Tibial nerve (tissue), 4 donors: ENCODE measurements at places on chromosomes 6 and 20. TPM values are rescaled to one million over a fixed set of nuclear protein-coding genes. Genes with fewer than 3 reads are reported as not detected.

DNA sequence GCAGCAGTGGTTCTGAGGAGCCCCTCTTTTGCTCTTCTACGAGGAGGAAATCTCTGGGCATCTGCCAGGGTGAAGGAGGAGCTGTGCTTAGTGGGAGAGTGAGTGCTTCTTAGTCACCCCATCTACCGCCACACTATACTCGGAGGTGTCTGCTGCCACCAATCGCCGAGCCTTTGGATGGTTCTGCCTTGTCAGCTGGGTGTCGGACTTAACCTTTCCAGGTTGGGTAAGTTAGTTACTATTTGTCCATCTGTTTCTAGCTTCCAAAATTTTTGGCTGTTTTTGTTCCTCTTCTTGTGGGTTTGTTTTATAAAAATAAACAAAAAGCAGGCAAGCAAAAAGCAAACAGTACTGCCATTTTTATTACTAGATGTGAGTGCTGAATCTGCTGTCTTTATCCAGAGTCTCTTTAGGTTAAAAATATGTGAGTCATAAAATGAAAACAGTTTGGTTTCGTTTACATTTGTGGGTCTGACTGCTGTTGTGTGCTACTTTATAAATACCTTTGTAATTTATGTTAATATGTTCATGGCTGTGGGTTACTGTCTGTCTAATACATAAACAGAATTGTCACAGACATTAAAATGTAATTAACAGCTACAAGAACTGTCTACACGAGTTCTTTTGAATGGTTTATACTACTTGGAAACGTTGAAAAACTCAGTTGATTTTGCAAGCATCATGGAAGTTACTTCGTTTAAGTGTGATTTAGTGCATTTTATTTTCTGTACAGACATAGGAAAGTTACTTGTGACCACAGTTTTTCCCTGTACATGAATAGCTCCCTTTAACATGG lies 89.2 kb downstream of the ARID1B start:
- H3K36me3 ChIP-seq, result no peaks in the 10 kb centered on the region
- H3K4me1 ChIP-seq, result no peaks in the 10 kb centered on the region
- no peaks in the 10 kb centered on the region for H3K27me3 ChIP-seq
- no peak for DNase-seq
- H3K4me3 ChIP-seq, result no peak overlapping the region

DNA sequence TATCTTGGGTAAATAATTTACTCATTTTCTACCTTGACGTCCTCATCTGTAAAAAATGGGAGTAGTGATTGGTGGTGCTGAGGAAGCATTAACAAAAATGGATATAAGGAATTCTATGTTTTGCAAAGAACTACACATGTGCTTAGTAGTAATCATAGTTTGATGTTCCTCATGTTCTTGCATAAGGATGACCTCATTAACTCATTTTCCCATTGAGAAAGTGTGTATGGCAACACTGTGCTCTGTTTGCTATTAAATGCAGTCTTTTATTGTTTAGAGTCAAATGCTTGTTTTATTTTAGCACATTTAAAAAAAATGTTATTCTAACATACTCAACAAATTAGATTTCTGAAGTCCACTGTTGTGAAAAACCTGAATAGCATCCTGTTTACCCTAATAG lies 211.2 kb upstream of the RSPO3 start:
- H3K27me3 ChIP-seq, result no peaks in the 10 kb centered on the region
- peaks cover 8% of the 10 kb centered on the region for H3K4me1 ChIP-seq
- no peak for DNase-seq
- H3K4me3 ChIP-seq, result no peak overlapping the region
- no peak overlapping the region for H3K27ac ChIP-seq
- no peaks in the 10 kb centered on the region for H3K36me3 ChIP-seq

- H3K4me1 ChIP-seq, result no peaks in the 10 kb centered on the region
- H3K27me3 ChIP-seq, result no peaks in the 10 kb centered on the region
- DNase-seq, result no peak
- H3K4me3 ChIP-seq, result no peak overlapping the region
These were observed 130.8 kb downstream of the TAF4 start for GRCh38 chr20:61934716-61935530.

- no peaks in the 10 kb centered on the region for H3K27me3 ChIP-seq
- peaks cover 6% of the 10 kb centered on the region for H3K4me1 ChIP-seq
- DNase-seq, result no peak
- no peak overlapping the region for H3K4me3 ChIP-seq
- no peak overlapping the region for H3K27ac ChIP-seq
These were observed 6.0 kb upstream of the PRL start for GRCh38 chr6:22302838-22303237.

GRCh38 chr20:11387189-11387754 lies 530.4 kb upstream of the BTBD3 start:
- H3K4me3 ChIP-seq, result no peak overlapping the region
- no peak overlapping the region for H3K27ac ChIP-seq

- no peak overlapping the region for H3K4me3 ChIP-seq
- H3K27me3 ChIP-seq, result no peaks in the 10 kb centered on the region
- H3K36me3 ChIP-seq, result no peaks in the 10 kb centered on the region
- H3K4me1 ChIP-seq, result no peaks in the 10 kb centered on the region
- no peak overlapping the region for H3K27ac ChIP-seq
- no peak for DNase-seq
These were observed 87.5 kb upstream of the RPS6KA2 start for GRCh38 chr6:166714581-166714980.

- H3K4me1 ChIP-seq, result no peaks in the 10 kb centered on the region
- H3K27me3 ChIP-seq, result no peaks in the 10 kb centered on the region
These were observed 19.8 kb downstream of the NFYA start for GRCh38 chr6:41092421-41093140.

DNA sequence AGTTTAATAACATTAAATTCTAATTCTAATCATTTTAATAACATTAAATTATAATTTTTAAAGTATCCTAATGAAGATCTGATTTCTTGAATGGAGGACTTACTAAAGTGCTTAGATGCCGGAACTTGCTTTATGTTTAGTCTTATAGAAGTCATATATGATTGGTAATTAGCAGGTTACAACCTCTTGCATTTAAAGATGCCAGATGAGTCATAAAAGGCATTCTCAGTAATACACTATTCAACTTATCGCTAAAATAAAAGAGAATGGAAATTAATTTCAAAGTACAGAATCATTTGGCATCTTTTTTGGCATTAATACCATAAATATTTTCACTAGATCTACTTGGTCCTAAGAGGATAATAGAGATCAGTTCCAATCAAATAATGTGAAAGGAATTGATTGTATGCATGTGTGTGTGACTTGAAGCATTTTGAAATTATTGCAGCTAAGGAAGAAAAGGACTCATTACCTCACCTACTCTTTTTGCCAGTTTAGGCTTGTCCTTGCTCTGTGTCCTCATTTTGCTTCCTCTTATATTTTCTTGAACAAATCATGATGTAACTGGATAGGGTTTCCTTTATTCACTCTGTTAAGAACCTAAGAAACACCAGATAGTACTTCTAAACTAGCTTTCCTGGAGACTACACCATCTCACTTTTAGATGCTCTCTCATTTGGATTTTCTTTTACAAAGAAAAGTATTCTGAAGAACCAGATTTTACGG lies 2.7 kb downstream of the COL21A1 start:
- no peaks in the 10 kb centered on the region for H3K36me3 ChIP-seq
- DNase-seq, result no peak
- H3K4me1 ChIP-seq, result peaks cover 68% of the 10 kb centered on the region
- no peak overlapping the region for H3K27ac ChIP-seq

DNA sequence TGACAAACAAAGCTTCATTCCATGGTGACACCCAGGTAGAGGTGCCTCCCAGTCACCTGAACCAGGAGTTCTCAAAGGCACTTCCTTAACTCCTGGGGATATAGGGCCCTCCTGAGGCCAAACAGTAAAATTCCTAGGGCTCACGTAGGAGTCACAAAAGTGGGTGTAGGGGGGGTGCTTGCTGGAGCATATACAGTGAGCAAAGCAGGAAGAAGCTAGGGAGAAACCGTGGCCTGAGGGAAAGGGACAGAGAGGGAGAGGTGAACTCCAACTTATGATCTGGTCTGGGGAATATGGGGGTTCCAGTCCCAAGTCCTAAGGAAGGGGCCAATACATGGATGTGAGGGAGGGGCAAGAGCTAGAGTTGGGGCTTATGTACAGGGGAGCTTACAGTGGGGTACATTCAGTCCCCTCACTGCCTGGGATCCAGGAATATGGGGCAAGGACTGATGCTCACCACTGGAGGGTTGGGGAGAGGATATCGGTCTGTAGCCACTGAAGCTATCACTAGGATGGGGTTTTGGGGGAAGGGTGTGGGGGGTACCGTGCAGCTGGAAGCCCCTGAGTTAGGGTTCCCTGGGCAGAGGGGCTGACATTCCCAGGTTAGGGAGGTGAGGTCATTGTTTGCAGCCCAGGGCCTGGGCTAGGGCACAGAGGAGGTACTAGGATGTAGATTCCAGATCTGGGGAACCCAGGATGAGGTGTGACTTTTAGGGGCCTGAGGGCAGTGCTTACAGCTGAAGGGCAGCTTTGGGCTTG lies 950 bp downstream of the PEDS1 start:
- H3K27me3 ChIP-seq, result no peaks in the 10 kb centered on the region
- H3K27ac ChIP-seq, result peak overlapping the region; percentile 95
- H3K36me3 ChIP-seq, result no peaks in the 10 kb centered on the region
- peaks cover 57% of the 10 kb centered on the region for H3K4me1 ChIP-seq
- peak overlapping the region; percentile 100 for H3K4me3 ChIP-seq

GRCh38 chr6:47785182-47785581 lies 3.4 kb downstream of the OPN5 start:
- peaks cover 19% of the 10 kb centered on the region for H3K4me1 ChIP-seq
- no peaks in the 10 kb centered on the region for H3K36me3 ChIP-seq
- no peak for DNase-seq
- H3K27ac ChIP-seq, result no peak overlapping the region
- no peaks in the 10 kb centered on the region for H3K27me3 ChIP-seq

GRCh38 chr20:13028673-13029072 lies 19.9 kb downstream of the SPTLC3 start:
- H3K4me1 ChIP-seq, result no peaks in the 10 kb centered on the region
- H3K27ac ChIP-seq, result no peak overlapping the region
- DNase-seq, result no peak

DNA sequence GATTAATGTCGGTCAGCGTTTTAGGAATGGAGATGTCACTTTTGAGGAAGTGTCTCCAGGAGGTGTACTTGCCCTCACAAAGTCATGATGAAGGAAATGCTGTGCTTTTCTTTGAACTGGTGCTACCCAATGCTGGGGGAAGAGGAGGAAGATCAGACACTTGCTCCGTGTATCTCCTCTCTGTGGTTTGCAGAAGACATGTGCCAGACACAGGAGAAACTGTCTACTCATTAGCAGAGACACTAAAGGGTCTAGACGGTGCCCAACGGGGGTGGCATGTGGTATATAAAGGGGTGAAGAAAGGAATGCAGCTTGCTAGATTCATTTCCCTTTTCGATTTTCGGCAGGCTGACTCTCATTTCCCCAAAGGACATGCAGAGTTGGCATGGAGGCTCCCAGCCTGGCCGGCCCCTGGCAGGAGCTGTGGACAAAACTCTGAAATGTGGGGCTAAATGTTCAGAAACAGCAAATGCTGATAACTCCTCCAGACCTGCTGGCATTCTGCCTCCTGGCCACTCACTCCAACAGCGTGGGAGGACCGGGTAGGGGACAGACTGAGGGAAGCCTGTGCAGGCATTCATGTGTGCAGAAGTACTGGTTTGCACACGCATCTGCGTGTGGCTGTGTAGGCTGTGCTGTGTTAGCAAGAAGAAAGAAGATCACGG lies 59.6 kb upstream of the QKI start:
- H3K4me1 ChIP-seq, result no peaks in the 10 kb centered on the region
- no peak for DNase-seq
- no peaks in the 10 kb centered on the region for H3K27me3 ChIP-seq
- no peaks in the 10 kb centered on the region for H3K36me3 ChIP-seq

DNA sequence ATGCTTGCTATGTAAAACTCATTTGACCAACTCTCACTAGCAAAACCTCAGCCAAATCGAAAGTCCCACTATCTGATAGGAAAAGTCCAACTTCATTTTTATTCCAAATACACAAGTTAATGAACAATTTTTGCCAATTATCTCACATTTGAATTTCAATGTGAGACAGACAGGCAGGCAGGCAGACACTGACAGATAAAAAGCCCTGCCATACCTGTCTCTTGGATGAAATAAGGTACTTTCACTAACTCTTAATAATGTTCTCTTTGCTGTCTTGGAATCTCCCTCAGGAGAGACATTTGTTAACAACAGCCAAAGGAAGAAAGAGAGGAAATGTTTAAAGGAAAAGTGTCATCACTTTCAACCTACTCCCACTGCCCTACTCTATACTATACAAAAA lies 82.0 kb downstream of the RNGTT start:
- H3K4me1 ChIP-seq, result no peaks in the 10 kb centered on the region
- DNase-seq, result no peak
- H3K4me3 ChIP-seq, result no peak overlapping the region
- H3K27me3 ChIP-seq, result no peaks in the 10 kb centered on the region
- no peak overlapping the region for H3K27ac ChIP-seq
- peaks cover 28% of the 10 kb centered on the region for H3K36me3 ChIP-seq

DNA sequence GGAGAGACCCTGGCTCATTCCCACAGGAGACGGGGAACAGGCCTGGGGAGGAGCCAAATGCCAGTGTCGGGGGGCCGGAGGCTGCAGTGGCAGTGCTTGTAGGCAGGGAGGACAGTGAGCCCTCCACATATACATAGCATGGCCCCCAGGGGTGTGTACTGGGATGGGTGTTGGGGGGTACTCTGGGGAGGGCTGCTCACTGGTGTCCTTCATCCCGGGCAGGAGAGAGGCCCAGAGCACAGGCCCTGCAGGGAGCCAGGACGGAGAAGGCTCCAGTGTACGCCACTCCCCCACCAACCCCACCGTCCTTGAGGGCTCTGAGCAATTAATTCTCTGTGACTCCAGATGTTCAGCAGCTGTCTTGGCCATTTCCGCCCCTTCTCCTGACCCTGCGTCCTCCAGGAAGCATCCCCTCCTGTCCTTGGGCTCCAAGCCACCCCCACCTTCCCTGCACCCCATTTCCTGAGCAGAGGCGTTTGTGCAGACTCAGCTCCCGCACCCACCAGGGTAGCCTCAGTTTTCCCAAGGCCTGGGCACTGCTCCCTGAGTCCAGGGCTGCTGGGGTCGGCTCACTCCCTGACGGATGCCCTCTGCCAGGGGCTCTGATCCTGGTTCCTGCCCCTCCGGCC lies 3.4 kb upstream of the ABHD16B start:
- H3K4me1 ChIP-seq, result peaks cover 64% of the 10 kb centered on the region
- DNase-seq, result no peak
- H3K27me3 ChIP-seq, result peaks cover 31% of the 10 kb centered on the region

- DNase-seq, result no peak
- H3K27me3 ChIP-seq, result no peaks in the 10 kb centered on the region
- no peaks in the 10 kb centered on the region for H3K4me1 ChIP-seq
- no peak overlapping the region for H3K27ac ChIP-seq
These were observed 188.7 kb upstream of the GMDS start for GRCh38 chr6:2434116-2434515.

The TTLL9 gene
- 2.8 TPM for total RNA-seq

The MYLK2 gene
- 1.3 TPM for total RNA-seq

The GRIK2 gene
- 4.7 TPM for total RNA-seq

The SNX14 gene
- total RNA-seq, result 89.4 TPM

The LY86 gene
- total RNA-seq, result 8.3 TPM

The SLC35F1 gene
- 12.7 TPM for total RNA-seq

The GJA1 gene
- total RNA-seq, result 39.0 TPM
